ENCODE measurements at places on chromosomes 4 and X.

GRCh38 chr4:185369731-185370130, 26.0 kb downstream of the LRP2BP start:
- DNase-seq = no peak

DNA sequence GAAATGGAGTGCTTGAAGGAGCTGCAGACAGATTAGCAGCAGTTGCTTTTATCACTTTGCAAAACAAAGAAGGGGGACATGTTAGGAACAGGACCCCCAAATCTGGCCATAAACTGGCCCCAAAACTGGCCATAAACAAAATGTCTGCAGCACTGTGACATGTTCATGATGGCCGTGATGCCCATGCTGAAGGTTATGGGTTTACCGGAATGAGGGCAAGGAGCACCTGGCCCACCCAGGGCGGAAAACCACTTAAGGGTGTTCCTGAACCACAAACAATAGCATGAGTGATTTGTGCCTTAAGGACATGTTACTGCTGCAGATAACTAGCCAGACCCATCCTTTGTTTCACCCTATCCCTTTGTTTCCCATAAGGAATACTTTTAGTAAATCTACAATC, 79.6 kb upstream of the GC start:
- no peak for DNase-seq

DNA sequence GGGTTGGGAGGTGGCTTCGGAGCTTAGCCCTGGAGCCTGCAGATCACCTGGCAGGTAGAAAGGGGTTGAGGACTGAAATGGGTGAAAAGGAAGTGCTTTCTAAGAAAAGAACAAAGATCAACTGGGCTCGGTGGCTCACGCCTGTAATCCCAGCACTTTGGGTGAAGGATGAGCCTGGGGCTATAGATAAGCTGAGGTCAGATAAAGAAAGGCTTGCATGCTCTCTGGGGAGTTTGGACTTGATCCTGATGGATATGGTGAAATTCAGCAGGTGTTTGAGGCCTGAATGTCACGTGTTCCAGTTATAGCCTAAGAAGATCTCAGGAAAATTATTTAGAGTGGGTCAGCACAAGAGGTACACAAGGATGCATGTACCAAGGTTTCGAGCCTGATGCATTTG, 40.8 kb downstream of the SLC34A2 start:
- no peak for DNase-seq

- no peak for DNase-seq
These were observed 90.8 kb downstream of the GATB start for GRCh38 chr4:151669990-151670389.

DNA sequence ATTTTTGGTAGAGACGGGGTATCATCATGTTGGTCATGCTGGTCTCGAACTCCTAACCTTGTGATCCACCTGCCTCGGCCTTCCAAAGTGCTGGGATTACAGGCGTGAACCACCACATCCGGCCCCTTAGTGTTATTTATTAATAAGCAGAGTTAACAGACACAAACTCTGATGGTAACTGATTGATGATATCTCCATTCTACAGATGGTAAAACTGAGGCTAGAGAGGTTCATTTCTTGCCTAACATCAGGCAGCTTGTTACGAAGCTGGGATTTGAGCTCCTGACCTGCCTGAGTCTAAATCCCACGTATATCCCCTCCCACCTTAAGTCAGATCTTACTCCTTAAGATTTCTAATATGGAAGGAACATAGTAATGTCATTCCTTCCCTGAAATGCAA, 36.9 kb downstream of the TBC1D14 start:
- DNase-seq = no peak

DNA sequence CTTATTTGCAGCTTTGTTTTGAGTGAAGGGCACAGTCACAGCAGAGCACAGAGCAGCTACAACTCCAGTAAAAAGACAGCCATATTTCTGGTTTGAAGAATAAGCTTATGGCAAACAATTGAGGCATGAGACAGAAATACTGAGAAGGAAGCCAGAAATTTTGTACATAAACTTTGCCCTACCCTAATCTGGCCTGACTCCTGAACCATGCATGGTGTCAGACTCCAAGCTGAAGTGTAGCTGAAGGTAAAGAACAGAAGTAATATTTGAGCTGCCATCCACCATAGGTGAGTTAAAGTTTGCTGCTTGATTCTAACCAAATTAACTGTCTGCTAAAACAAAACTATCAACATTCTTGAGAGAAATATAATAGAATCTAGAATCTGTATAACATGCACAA, 24.5 kb upstream of the TMEM192 start:
- DNase-seq = no peak

- no peak for DNase-seq
These were observed 41.7 kb downstream of the TMEM164 start for GRCh38 chrX:110044346-110045249.

DNA sequence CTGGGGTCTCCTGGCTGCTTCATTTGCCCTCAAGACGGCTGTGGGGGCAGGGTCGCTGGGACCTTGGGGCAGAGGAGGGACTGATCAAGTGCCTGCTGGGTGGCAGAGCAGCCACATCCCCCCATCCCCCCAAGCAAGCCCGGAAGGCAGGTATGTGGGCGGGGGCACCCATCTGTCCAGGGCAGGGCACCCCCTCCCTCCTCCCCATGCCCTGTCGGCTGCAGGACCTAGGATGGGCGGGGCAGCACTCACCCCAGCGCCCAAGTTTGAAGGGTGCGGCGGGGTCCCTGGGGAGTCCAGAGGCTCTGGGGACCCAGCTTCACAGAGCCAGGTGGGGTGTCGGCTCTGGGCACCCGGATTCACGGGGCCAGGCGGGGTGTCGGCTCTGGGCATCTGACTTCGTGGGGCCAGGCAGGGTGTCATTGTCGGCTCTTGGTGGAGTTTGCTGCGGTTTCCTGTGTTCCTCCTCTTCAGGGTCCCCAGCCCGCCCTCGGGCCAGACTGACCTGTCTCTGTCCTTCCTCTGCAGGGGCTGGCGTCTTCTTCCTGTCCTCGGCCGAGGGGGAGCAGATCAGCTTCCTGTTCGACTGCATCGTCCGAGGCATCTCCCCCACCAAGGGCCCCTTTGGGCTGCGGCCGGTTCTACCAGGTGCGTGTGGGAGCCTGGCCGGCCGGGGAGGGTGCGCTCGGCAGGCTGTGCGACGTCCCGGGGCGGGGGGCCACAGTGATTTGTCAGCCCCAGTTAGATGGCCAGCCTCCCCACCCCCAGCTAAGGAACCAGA, 22.1 kb downstream of the DOK7 start:
- DNase-seq = no peak

- DNase-seq = no peak
These were observed 524.9 kb upstream of the HTR2C start for GRCh38 chrX:114058988-114059418.

DNA sequence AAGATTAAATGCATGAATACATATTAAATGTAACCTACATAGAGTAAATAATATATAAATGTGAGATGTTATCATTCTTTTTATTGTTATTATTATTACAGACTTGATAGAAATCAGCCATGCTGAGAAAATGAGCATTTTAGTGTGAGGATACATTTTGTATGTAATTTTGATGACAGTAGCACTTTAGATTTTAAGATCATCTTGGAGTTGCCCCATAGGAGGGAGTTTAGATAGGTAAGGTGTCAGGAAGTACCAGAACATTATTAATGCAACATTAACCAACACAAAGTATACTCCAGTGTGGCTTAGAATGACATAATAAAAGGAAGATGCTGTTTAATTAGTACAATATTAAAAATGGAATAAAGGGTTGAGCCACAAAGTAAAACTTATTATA, 8.4 kb downstream of the TMPRSS11A start:
- DNase-seq = no peak

DNA sequence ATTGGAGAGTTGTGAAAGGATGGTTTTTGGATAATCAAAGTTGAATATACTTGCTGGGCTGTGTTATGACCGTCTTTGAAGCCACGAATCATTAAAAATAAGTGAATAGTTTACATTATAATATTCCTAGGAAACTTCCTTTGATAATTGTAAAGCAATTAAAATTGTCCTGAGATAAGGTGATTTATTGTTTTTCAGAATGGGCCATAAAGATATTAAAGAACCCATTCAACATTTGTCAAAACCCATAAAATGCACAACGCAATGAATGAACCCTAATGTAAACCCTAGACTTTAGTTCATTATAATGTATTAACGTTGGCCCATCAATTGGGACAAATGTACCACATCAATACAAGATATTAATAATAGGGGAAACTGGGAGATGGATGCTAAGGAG, 11.4 kb downstream of the FHL1 start:
- no peak for DNase-seq

DNA sequence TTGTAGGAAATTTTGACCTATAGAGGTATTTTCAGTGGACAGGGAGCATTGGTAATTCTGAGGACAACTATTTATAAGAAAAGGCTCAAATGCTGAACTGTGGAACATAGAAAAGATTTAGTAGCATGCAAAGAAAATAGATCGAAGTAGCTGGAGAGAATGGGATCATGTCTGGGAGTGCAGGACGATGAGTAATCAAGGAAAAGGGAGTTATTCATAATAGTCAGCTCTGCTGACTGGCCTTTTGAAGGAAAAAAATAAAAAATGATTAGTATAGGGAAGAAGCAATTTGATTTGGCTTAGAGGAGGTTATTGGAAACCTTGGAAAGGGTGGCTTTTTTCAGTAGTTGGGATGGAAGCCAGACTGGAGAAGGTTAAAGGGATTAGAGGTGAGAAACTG, 22.9 kb upstream of the ANK2 start:
- no peak for DNase-seq

Measured in stimulated activated CD8-positive, alpha-beta memory T cell treated with anti-CD3 and anti-CD28 coated beads, Interleukin-7, amount 100 ng/mL, for 1 hour (primary cell).